ENCODE measurements at places on chromosomes 2 and 18.

DNA sequence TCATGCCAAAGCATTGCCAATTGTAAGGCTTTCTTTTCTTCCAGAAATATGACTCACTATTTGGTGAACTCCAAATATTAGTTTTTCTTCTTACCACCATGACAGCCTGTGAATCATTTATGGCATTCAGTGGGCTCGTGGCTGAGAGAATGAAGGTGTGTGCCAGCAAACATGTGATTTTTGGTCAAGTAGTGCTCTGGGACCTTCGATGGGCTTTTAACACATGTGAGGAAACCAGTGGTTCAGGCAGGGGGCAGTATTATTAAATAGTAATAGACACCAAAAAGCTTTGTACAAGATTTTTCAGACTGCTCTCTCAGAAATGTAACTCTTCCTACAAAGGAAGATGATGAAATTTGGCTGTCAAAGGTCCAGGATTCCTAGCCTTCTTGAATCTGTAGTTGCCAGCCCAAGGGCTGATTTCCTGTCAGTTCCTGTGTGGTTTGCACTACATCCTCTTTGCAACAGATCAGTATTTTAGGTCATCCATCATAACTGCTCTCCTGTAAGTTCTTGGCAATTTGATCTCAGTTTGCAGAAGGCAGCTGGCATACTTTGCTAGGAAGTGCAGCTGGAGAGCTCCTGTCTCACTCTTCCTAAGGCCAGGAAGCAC, 64.3 kb downstream of the BABAM2 start:
- DNase-seq = peak; percentile 11

DNA sequence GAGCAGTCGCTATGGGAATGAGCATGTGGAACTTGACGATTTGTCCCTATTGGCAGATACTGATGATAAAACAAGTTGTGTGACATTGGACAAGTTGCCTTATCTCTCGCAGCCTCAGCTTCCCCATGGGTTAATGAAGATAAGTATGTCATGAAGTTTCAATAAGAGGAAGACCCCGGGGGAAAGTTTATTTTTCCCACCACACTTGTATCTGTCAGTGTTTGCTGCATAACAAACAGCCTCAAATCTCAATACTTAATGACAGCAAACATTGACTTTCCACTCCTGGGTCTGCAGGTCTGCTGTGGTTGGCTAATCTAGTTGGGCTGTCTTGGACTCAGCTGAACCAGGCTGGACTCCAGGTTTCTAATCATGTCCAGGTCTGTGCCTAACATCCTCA, 45.8 kb downstream of the INPP5D start:
- DNase-seq = no peak

DNA sequence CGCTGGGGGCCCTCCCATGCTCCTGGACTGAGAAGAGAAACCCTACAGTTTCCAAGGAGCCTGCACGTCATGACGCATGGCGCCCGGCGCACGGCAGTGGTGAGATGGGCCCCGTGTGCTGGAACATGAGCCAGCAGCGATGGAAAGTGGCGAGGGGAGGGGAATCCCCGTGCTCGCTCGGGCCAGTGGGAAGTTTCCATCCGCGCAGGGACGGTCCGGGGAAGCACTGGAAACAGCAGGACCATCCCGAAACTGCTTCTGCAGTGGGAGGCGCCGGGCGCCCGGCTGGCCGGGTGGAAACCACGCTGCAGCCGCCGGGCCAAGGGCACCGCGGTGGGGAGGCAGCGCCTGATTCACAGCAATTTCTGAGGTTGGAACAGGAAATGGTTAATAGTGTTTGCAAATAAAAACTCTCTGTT, 4.9 kb upstream of the PDCD1 start:
- DNase-seq = peak; percentile 53

GRCh38 chr2:8469709-8470493, 212.0 kb upstream of the ID2 start:
- DNase-seq = no peak

GRCh38 chr2:204972606-204973336, 427.5 kb downstream of the PARD3B start:
- no peak for DNase-seq

GRCh38 chr2:150916467-150917396, 344.9 kb downstream of the RBM43 start:
- DNase-seq = no peak

- no peak for DNase-seq
Measured at GRCh38 chr18:11887328-11888128, 20.6 kb downstream of the MPPE1 start.

DNA sequence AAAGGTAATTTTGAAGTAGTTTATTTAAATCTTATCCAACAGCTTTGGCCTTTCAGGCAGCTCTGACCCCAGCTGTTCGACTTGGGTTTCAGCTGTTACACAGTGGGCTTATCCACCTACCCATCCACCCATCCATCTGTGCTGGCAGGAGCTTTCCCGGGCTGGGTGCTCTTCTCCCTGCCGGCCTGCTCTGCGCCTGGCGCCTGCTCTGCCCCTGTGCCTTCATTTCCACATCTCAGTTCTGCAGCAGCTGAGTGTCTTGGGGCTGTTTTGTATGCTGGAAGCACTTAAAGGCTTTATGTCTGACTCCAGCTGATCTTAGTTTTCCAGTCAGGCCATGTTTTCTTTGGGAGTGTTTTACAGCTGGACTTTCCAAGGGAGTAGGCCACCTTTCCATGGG, 24.2 kb downstream of the LDLRAD4 start:
- DNase-seq = no peak

- no peak for DNase-seq
Measured at GRCh38 chr18:65016631-65017371, 734.0 kb upstream of the CDH7 start.

DNA sequence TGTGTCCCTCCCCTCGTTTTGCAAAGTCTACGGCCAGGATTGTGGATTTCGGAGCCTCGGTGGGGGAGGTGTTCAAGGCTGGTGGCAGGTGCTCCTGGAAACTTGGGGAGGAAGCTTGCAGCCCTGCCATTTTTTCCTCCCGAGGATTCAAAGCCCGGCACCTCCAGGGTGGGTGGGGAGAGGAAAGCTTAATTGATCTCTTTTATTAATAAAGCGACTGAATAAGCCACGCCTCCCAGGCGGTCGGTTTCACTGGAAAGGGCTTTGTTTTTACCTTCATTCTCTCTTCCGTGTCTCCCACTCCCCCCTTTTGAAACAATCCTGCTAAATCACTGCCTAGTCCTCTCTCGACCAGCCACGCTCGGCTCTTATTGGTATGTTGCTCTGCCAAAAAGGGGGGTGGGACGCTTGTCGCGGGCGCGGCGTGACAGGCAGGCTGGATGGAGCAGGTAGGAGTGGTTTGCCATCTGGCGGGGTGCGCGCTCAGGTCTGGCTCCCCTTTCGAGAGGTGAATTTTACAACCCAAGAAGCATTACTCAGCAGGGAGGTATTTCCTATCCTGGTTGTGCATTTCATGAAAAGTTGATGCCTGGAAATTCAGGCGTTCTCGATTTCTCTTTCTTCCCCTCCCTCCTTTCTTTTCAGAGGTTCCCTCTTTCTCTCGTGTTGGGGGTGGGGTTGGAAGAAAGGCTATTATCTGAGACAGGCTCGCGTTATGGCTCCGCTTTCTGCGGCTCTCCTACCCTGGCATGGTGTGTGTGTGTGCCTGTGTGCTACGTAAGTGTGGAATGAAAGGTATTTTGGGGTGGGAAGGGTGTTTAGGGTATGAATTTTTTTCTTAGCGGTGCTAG, 1.4 kb downstream of the NEDD4L start:
- DNase-seq = peak; percentile 22

- no peak for DNase-seq
Measured at GRCh38 chr18:77110936-77111335, 21.6 kb downstream of the MBP start.

DNA sequence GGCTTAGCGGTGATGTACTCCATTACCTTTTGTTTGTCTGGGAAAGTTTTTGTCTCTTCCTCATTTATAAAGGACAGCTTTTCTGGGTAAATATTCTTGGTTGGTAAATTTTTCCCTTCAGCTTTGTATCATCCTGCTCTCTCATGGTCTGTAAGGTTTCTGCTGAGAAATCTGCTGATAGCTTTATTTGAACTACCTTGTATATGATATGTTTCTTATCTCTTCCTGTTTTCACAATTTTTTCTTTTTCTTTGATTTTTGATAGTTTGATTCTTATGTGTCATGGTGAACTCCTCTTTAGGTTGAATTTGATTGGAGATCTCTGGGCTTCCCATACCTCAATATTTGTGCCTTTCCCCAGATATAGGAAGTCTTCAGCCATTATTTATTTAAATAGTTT, 44.7 kb downstream of the MSTN start:
- DNase-seq = no peak

DNA sequence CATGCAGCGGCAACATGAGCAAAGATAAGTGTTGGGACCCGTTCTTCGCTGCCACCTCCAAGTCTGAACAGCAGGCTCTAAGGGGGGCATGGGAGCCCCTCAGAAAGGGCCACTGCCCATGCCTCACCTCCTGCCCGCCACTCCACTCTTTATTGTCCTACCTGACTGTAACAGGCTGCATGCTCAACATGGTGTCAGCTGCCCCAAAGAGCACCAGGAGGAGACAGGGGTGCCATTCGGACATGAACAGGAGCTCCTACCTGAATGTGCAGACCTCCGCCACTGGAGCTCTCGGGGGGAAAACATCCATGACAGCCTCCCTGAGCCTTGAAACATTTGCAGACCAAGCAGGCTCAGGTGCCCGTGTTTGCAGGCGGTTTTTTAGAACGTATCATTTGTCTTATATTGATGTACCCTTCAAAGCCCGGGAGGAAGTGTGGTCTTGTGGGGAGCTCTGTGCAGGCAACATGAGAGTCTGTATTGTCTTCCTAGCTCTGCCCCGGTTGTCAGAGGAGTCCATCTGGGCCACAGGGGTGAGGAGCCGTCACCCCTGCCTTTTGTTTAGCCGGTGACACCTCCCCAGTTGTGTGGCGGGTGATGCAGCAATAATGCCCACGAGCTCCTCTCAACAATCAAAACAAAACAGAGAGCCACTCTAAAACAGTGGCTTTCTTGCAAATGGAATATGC, 35.1 kb upstream of the CD8A start:
- no peak for DNase-seq

- DNase-seq = no peak
Measured at GRCh38 chr2:188292348-188293239, 920 bp downstream of the GULP1 start.

GRCh38 chr2:159557437-159558034, 58.8 kb downstream of the BAZ2B start:
- DNase-seq = no peak

DNA sequence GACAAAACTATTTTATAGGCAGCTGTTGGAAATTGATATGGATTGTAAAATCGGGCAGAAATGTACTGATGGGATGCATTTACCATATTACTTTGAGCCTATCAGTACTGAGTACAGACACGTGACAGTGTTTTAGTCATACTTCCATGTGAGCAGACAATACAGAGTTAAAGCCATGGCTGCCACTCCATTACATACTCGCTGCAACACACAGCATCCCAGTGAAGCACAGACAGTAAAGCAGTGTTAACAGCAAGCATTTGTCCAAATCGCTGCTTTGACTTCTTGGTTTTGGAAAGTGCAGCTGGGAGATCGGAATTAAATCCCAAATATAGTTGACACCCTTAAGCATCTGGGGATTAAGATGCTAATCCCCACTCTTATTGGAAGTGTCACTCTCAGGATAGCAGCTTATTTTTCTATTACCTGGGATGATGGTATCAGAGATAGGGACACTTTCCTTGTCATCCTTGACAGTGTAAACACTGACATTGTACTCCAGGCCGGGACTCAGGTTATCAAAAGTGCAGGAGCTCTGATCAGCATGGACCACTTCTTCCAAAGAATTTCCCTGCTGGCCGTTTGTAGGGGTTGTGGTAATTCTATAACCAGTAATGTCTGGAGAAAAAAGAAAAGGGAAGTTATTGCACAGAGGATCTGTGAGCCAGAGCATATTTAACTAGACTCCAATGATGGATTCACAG, 41.6 kb downstream of the FN1 start:
- DNase-seq = no peak

DNA sequence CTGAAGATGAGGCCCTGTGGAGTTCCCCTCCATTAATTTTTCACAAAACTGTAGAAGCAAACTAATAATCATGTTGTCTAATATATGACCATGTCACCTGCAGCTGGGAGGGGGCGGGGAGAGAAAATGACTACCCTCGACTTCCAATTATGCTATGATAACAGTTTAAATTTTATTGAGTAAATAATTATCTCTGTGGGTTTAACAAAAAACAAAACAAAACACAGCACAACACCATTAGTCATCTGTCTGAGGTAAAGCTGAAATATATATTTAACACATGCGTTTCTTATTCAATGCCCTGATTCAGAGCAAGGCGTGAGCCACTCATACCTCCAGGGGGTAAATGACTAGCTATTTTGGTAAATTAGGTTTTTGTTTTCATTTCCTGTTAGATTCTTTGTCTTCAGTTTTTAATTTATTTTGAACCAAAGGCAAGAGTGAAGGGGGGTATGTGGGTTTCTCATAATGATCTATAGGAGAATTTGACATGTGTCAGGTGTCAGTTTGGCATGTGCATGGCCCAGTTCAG, 77.4 kb upstream of the ZCCHC2 start:
- no peak for DNase-seq

DNA sequence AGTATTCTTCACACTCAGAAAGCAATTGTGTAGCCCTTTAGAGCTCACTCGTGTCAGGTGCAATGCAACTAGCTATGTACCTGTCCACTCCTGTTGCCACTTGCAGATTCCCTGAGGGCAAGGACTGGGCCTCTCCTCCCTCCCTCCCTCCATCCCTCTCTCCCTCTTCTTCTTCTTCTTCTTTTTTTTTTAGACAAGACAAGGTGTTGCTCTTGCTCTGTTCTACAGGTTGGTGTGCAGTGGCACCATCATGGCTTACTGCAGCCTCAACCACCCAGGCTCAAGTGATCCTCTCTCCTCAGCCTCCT, 119.7 kb downstream of the ACKR3 start:
- no peak for DNase-seq
